ENCODE measurements at places on chromosomes 1 and 21.

DNA sequence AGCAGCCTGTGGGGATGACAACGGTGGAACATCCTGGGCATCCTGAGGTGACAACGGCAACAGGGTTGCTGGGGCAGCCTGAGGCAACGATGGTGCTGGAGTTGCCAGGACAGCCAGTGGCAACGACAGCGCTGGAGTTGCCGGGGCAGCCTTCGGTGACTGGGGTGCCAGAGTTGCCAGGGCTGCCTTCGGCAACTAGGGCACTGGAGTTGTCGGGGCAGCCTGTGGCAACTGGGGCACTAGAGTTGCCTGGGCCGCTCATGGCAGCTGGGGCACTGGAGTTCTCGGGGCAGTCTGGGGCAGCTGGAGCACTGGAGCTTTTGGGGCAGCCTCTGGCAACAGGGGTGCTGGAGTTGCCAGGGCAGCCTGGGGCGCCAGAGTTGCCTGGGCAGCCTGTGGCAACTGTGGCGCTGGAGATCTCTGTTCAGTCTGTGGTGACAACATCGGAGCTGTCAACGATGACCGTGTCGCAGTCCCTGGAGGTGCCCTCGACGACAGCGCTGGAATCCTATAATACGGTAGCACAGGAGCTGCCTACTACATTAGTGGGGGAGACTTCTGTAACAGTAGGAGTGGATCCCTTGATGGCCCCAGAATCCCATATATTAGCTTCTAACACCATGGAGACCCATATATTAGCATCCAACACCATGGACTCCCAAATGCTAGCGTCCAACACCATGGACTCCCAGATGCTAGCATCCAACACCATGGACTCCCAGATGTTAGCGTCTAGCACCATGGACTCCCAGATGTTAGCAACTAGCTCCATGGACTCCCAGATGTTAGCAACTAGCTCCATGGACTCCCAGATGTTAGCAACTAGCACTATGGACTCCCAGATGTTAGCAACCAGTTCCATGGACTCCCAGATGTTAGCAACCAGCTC is 8.2 kb downstream of the SON start:
- no peak for DNase-seq

DNA sequence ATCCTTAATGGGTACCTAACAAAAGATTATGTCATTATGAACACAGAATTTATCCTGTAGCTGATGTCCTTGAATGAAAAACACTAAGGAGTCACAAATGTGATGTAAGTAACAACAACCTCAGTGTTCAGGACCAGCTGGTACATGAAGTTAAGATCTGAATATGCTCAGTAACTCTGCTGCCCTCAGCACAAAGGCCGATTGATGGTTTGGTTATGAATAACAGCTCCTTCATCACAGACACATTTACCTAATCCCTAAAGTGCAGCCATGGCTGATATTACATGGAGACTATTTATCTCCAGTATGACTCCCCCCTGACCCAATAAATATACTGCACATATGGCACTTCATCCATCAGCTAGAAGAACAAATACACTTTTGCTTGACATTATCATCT is 75.2 kb downstream of the PLPPR5 start:
- DNase-seq = no peak

DNA sequence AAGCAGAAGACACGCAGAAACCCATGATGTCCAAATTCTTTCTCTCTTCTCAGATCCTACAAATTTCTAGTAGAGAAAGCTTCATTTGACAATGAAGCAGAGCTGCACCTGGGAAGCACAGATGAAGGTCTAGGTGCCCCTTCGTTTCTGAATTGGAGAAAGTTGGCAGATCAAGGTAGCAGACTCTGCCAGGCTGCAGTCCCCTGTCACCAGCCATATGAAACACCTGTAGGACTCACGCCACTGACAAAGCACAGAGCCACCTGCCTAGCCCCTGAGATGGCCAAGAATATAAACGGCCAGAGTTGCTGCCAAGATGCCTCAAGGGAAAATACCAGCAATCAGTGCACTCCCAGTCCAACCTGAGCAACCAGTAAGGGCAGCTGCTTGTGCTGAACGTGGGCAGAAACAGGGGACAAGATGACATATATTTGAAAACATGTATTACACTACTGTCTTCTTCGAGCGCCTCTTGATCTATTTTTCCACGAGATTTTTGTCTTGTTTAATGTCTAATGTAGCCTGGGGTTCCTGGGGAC is 20.6 kb upstream of the PLEKHA6 start:
- no peak for DNase-seq

GRCh38 chr1:240033406-240033805 is 58.3 kb upstream of the FMN2 start:
- DNase-seq = no peak

GRCh38 chr1:172167796-172168596 is 252.5 kb upstream of the C1orf105 start:
- DNase-seq = no peak

- DNase-seq = no peak
Measured at GRCh38 chr1:53964109-53964508, 18.0 kb downstream of the LRRC42 start.

DNA sequence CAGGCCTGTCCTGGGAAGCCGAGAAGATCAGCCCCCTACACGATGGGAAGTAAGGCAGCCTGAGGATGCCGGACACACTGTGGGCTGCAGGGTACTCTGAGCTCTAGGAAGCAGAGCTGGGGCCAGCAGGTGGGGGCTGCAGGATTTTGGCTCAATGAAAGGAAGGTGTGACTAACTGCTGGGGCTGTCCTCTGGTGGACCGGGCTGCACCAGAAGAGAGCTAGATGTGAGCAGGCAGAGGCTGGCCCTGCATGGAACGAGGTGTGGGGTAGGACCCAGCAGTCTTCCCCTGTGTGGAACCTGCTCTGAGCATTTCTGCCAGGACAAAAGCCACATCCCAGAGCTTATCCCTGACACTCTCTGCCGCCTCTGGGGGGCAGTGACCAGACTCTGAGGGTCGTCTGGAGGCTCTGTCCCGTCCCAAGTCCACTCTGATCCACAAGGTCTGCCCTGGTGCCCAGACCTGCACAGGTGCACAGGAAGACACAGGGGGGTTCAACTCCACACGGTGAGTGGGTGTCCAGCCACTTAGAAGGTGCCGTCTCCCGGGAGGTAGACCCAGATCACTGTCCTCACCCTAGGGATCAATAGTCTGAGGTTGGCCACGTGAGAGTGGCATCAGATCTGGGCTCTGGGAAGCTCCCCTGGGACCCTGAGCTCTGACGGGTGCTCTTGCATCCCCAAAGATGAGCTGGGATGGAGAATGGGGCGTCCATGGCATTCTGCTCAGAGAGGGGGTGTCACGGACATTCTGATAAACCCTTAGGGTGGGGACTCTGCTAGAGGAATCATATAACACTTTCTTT is 187.6 kb upstream of the VAMP3 start:
- no peak for DNase-seq

DNA sequence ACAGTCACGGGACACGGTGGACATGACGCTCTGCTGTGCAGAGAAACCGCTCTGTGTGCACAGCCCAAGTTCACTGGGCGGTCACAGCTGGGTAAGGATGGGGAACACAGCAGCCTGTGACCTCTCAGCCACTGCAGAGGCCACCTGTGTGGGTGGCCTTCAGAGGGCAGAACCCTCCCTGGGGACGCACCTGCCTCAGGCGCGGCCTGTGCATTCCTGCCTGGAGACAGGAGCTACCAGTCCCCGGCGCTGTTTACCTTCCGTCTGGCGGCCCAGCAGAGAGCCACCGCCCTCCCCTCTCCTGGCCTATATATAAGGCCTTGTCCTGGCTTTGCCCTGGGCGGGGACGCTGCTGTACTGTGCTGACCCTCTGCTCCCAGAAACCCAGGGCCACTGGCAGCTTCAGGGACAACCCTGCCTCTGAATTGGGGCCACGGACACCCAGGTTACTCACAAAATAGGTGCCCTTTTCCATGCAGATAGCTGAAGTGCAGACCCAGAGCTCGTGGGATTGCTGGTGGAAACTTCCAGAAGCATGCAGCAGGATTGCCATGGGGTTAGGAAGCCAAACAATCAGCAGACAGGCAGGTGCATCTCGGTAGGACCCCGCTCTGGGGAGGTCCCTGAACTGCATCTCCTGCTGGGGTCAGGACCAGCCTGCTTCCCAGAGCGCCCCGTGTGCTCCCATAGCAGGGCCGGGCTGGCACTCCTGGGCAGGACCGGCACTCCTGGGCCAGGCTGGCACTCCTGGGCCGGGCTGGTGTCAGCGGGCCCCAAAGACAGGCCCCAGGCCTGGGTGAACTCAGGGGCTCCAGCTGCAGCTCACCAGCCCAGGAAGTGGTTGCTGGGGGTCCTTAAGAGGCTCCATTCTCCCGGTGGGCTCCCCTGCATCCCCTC is 83.6 kb downstream of the SIK1 start:
- DNase-seq = no peak

DNA sequence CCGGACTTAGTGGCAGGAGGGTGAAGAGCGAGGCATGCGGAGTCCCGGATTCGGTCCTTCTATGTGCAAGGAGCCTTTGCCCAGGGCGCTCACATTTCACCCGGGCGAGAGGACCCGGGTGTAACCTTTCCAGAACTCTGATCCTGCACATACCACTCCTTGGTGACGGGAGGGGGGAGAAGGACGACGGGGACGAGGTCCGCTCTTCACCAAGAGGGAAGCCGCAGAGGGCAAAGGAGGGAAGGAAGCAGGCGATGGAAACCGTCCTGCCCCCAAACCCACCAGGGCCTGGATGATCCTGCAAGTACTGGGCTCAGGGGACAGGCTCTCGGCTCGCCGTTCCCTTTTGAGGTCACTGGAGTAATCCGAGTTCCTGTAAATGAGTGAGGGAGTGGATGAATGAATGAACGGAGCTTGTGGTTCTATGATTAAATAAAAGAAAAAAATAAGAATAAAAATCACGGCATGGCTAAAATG is 993 bp downstream of the SYPL2 start:
- no peak for DNase-seq

DNA sequence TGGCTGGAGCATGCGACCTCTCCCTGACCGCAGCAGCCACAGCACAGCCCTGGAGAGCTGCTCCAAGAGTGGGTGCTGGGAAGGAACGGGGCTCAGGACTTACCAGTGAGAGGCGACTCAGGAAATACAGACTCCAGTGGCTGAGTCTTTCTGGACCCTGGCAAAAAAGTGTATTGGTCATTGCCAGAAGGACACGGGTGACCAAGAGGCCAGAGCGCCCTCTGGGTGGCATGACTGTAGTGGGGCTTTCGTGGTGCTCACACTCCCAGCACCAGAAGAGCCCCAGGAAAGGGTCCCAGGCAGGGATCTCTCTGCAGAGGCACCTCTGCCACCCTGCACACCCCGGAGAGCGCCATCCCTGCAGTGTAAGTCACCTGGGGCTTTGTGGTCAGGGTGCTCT is 8.9 kb upstream of the PRDM16 start:
- DNase-seq = no peak

DNA sequence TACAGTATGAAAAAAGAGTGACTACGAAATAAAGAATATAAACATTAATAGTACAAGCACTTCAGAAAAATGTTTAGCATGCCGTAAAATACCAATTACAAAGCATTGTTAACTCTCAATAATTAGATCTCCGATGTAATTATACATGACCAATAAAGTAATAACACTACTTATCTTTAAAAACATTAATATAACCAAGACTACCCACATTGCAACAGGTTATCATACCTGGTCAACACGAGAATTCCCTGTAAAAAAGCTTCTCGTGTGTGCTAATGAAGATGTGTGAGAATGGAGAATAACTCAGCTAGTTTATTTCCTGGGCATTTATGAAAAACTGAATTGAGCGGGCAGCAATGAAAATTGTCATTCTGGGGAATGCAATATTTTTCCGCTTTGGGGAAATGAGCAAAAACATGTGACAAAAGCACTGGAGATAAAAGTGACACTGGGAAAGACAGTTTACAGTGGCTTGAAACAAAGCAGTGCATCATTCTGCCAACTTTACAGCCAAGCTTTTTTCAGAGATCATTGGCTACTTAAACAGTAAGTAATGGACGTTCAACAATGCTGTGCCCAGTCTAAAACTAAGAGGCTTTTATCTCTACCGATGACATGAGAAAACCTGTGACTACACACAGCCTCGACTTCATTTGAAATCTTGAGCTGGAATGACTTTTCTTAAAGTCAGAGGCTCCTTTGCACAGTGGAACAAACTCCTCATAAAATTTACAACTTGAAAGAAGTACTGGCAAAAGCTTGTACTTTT is 34.7 kb downstream of the ITPKB start:
- no peak for DNase-seq

DNA sequence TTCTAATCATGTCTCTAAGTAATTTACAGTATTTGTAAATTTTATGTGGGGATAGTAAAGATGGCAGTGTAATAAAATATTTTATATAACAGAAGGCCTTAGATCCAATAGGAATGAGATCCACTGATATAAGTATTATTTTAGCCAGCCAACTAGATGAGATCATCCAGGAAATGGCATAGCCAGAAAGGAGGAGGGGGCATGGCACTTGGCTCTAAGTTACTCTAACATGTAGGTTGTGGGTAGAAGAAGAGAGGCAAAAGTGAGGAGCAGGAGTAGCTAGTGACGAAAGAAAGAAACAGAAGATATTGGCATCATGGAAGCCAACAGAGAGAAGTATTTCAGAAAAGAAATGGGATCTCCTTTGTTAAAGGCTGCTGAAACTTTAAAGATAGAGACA is 426.1 kb downstream of the PTPRC start:
- no peak for DNase-seq

GRCh38 chr1:167981933-167982332 is 45.1 kb upstream of the MPC2 start:
- no peak for DNase-seq
